ENCODE measurements at places on chromosomes 2 and 18.

GRCh38 chr2:113978524-113979190 is 88.8 kb downstream of the ACTR3 start:
- DNase-seq, result no peak

DNA sequence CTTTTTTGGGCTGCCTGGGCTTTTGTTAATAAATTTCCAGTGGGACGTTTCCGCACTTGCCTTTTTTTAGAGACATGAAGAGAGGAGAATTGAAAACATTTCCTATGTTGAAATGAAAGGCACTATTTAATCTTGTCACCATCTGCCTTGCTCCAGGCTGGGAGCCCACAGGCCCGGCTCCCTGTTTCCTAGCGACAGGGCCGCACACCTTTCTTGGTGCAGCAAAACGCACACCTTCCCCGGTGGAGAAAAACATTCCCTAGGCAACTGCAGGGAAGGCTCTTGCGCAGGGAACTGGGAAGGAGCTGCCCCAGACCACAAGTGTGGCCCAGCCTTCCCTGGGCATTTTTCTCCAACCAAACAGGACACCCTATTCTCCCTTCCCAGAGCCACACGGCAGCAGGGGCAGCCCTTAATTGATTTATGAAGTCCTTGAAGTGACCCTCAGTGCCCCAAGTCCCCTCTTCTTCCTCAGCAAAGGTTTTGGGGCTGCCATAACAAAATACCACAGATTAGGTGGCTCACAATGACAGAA is 132.9 kb upstream of the MSH6 start:
- no peak for DNase-seq

DNA sequence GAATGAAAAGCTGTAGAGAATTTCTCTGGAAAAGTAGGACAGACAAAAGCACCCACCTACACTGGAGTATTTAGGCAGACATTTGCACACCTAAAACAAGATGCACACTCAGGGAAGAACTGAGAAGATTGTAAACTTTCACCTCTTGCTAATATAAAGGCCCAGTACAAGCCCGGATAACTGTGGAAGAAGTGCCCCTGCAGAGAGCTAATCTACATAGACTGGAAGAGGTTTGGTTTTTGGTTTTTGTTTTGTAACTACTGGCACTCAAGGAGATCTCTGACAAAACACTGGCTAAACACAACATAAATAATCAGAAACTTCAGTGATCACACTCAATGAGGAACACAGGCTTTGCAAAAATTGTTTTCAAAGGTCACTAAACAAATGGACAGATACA is 782.2 kb upstream of the SLC8A1 start:
- DNase-seq, result no peak

- DNase-seq, result no peak
Observed at GRCh38 chr2:235820571-235820970, 326.7 kb downstream of the AGAP1 start.

GRCh38 chr2:42839809-42840501 is 47.6 kb upstream of the HAAO start:
- no peak for DNase-seq

- no peak for DNase-seq
Observed at GRCh38 chr2:46116150-46116549, 181.1 kb upstream of the EPAS1 start.

GRCh38 chr2:88615822-88616221 is 11.4 kb downstream of the EIF2AK3 start:
- no peak for DNase-seq

GRCh38 chr2:189698020-189698887 is 23.8 kb downstream of the ANKAR start:
- DNase-seq, result no peak

- no peak for DNase-seq
Observed at GRCh38 chr2:238894950-238895298, 47.0 kb downstream of the TWIST2 start.

- no peak for DNase-seq
Observed at GRCh38 chr2:24588294-24588693, 97.2 kb downstream of the NCOA1 start.

- DNase-seq, result no peak
Observed at GRCh38 chr2:6168485-6168884, 476.3 kb downstream of the SOX11 start.

DNA sequence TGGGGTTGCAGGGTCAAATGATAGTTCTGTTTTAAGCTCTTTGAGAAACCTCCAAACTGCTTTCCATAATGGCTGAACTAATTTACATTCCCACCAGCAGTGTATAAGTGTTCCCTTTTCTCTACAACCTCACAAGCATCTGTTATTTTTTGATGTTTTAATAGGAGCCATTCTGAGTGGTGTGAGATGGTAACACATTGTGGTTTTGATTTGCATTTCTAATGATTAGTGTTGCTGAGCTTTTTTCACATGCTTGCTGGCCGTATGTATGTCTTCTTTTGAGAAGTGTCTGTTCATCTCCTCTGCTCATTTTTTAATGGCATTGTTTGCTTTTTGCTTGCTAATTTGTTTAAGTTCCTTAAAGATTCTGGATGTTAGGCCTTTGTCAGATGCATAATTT is 107.7 kb downstream of the PDE11A start:
- DNase-seq, result no peak

GRCh38 chr18:70293166-70293565 is 4.3 kb downstream of the SOCS6 start:
- DNase-seq, result no peak

GRCh38 chr2:15554525-15555218 is 6.5 kb downstream of the NBAS start:
- DNase-seq, result no peak

GRCh38 chr2:48445091-48445725 is 84.7 kb upstream of the STON1 start:
- no peak for DNase-seq

DNA sequence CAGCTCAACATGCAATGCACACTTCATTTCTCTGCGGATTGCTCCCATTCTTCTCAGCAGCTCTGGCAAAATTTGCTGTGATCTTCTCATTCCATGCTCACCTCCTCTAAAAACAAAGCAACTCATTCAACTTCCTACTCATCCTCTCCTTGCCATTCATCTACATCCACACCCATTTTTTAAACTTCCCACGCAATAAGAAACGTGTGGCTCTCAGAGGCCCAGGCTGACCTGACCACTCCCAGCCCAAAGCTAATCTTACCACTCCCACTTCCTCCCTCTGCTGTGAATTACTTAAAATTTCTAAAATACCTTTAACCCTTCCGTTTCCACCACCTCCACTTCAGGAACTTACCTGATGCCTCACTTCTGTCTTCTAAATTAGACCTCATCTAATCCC is 15.2 kb downstream of the ABCB11 start:
- DNase-seq, result no peak

- no peak for DNase-seq
Observed at GRCh38 chr2:105518897-105519296, 120.0 kb upstream of the FHL2 start.

DNA sequence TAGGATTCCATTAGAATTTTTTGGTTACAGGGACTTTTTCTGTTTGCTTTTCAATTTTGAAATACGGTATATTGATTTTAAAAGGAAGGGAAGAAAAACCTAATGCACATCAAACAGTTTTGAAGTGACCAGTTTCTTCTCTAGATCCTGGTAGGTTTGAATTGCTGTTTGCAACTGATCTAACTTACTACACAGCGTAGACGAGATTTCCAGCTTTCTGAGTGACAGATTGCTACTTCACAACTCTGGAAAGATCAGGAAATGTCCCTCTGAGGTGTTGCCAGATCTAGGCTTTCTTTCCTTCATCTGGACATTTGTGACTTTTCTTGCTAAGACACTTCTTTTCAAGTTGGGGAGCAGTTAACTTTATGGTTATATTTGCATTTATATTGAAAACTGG is 112.2 kb downstream of the DIS3L2 start:
- no peak for DNase-seq

- no peak for DNase-seq
Observed at GRCh38 chr2:208799397-208799796, 392.8 kb downstream of the PTH2R start.

GRCh38 chr18:22816266-22817176 is 116.6 kb upstream of the RBBP8 start:
- DNase-seq, result no peak

- no peak for DNase-seq
Observed at GRCh38 chr2:11056614-11057013, 98.7 kb upstream of the SLC66A3 start.

DNA sequence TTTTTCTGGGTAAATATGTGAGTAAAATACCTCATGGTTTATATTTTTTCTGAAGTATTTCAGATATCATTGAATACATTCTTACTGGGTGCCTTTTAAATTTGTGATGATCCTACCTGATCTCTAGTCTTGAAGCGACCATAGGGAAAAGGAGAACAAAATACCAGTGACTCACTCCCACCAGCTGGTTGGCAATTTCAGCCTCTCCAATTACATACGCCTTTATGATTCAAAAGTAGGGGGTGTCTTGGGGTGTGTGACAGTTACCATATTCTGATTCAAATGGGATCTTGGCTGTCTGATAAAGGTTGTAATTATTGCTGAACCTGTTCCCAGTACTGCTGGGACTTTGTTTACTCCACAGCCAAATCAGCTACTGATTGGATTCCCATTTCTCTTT is 175.9 kb upstream of the NXPH2 start:
- no peak for DNase-seq

- no peak for DNase-seq
Observed at GRCh38 chr2:25524507-25524906, 148.9 kb downstream of the DTNB start.

DNA sequence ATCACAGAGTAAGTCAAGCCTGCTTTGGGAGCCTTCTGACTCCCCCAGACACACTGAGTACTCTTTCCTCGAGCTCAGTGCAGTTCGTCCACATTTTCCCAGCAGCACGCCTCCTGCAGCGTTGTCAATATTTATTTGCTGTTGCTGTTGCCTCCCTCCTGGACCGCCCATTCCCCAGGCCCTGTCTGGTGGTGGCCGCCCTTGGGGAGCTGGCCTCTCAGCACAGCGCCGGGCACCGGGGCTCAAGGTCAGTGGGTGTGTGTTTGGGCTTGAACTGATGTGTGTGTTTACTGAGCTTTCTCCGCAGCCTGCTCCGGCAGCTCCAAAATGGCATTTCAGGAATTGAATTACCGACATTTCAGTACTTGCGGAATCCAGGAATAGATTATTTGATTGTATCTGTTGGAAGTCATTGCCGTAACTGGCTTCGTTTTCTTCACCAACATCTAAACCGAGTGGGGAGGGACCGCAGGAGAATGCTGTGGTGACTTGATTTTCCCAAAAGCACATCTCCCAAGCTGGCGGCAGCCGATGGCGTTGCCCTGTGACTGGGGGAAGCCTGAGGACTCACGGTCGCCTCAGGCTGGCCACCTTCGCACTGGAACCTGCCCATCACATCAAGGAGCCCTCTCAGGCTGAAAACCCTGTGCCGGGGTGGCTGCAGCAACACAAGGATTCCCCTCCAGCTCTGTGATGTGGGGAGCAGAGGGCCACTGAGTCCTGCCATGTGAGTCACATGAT is 66.0 kb downstream of the HPCAL1 start:
- DNase-seq, result no peak
